ENCODE measurements at places on chromosomes 12 and 14.

- no peak for DNase-seq
These were observed 953.8 kb downstream of the TRHDE start for GRCh38 chr12:73225941-73226340.

DNA sequence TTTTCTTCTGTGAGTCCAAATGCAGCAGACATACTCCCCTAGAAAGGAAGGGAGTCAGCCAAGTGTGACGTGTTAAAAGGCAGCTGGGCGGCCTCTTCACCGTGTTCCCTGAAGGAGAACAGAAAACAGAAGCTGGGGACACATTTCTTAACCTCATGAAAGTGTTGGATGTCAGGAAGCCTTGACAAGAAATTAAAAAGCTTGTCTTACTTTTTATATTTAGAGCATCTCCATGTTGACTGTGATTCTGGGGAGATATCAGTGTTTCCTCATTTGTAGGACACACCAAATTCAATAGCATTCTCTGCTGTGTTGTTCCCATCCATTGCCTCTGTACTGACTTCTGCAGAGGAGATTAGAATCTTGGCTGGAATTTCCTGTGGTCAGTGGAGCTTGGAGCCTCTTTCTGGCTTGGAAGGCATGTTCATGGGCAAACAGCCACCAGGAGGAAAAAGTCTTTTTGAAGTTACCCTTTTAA is 93.7 kb downstream of the RMST start:
- no peak for DNase-seq

DNA sequence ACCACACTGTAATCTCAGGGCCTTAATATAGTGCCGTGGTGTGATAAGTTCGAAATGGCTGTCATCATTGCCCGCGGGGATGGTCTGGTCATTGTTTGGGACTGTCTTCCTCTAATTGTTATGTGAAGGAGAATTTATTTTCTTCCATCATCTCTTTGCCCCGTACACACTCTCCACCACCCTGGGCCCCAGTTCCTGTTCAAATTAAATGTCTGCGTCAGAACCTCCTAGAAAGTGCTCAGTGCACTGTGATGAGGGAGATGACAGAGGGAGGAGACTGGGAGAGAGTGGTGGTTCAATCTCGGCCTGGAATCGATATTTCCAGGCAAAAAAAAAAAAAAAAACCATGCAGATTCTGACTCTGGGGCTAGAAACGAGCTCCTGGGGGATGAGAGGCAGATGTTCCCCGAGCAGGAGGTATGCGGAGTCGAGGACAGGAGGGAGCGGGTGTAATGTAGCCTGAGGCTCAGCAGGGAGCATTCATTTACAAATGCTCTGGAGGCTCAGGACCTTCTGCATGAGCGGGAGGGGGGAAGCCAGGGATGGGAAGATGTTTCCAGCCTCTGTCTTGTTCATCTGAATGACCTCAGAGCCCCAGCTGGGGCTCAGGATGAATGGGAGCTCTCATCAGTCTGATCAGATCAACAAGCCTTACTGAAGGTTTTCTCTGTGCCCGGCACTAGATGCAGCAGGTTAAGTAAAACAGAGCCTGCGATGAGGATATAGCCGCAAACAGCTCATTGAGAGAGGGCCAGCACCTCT is 219.5 kb downstream of the TBX5 start:
- peak; percentile 78 for DNase-seq

DNA sequence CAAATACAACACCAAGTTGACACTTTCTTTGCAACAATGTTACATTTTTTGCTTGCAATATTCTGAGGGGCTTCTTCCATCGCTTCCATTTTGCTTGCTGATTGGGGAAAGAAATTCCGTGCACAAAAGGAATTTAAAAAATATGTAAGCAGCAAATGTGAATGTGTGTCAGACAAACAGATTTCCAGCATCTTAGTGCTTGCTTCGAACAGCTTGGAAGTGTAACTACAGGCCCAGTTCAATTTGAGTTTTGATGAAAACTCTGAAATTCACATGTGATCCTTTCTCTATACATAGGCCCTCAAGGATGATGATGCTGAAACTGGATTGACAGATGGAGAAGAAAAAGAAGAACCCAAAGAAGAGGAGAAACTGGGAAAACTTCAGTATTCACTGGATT is 399.1 kb downstream of the PAWR start:
- DNase-seq = no peak

DNA sequence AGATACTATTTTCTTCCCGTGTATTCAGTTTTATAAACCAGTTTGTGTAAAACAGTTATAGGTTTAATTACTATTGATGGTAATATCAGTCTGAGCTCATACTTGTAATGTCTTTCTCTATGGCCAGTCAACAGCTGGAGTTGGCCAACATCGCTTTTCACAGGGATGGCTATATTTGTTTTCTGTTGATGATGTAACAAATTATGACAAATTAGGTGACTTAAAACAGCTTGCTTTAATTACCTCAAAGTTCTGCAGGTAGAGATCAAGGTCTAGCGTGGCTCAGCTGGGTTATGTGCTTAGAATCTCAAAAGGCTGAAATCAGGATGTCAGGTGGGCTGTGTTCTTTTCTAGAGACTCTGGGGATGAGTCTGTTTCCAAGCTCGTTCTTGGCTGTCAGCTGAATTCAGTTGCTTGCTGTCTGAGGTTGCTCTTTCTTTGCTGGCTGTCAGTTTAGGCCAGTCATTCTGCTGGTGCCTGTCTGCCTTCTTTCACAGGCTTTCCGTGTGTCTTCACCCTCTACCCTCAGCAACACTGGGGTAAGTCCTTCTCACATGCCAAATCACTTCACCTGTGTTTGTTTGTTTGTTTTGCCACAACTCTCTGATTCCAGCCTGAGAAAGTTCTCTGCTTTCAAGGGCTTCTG is 370.2 kb upstream of the E2F7 start:
- DNase-seq = no peak

DNA sequence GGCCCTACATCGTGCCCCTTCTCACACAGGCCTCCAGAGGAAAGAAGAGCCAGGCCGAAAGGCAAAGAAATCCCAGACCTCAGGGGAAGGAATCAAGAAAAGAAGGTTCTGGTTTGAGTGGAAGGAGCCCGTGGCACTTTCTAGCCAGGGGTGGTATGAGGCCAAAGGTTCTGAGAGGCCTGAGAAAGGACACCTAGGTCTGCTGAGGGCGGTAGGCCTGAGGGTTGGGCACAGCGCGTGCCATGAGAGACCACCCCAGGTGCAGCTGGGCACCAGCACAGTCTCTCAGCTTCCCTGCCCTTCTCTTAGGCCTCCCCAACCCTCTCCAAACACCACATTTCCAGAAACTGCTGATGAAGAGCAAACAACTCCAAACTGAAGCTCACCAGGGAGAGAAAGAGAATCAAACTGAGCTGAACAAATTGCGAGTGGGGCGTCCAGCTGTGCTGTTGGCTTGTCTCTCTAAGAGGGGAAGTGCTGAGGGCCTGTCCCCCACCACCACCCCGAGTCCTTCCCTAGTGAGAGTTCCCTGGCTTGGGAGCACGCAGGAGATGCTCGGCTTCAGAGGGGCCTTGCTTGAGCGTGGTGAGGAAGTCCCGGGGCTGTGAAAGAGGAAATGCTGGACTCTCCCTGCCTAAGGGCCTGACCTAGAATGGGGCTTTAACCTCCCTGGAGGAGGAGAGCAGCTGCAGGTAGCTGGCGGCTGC is 184.8 kb downstream of the ZFP36L1 start:
- no peak for DNase-seq

- no peak for DNase-seq
These were observed 37.3 kb upstream of the E2F7 start for GRCh38 chr12:77102691-77103090.

- DNase-seq = no peak
These were observed 8.2 kb upstream of the CCDC85C start for GRCh38 chr14:99612071-99612737.

- DNase-seq = no peak
These were observed 387.0 kb downstream of the RPS29 start for GRCh38 chr14:49199159-49199558.

- no peak for DNase-seq
These were observed 80.1 kb downstream of the IRF2BPL start for GRCh38 chr14:76948213-76948947.

GRCh38 chr12:102726686-102727085 is 190.4 kb downstream of the PAH start:
- no peak for DNase-seq

GRCh38 chr14:70008284-70009262 is 129.4 kb downstream of the SMOC1 start:
- no peak for DNase-seq

GRCh38 chr12:98085046-98085755 is 430.2 kb upstream of the TMPO start:
- no peak for DNase-seq

DNA sequence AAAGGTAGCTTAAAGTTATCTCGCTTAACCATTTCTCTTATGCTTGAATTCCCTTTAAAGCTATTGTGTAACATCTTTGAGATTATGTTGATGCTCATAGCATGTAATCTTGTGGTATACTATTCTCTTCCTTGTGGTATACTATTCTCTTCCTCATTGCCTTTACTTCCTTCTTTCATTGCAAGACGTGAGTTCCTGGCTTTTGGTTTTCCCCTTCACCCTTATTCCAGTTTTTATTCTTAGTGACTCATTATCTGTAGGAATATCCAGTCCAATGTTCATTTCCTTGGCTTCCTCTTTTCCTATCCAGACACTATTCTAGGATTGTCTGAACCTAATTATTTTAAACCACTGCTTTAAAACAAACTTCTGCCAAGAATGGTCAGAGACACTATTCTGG is 564.0 kb downstream of the CCER1 start:
- DNase-seq = no peak

- no peak for DNase-seq
These were observed 191.3 kb downstream of the SYT10 start for GRCh38 chr12:33248364-33248763.

GRCh38 chr14:51182131-51182565 is 57.9 kb upstream of the TMX1 start:
- DNase-seq = no peak

DNA sequence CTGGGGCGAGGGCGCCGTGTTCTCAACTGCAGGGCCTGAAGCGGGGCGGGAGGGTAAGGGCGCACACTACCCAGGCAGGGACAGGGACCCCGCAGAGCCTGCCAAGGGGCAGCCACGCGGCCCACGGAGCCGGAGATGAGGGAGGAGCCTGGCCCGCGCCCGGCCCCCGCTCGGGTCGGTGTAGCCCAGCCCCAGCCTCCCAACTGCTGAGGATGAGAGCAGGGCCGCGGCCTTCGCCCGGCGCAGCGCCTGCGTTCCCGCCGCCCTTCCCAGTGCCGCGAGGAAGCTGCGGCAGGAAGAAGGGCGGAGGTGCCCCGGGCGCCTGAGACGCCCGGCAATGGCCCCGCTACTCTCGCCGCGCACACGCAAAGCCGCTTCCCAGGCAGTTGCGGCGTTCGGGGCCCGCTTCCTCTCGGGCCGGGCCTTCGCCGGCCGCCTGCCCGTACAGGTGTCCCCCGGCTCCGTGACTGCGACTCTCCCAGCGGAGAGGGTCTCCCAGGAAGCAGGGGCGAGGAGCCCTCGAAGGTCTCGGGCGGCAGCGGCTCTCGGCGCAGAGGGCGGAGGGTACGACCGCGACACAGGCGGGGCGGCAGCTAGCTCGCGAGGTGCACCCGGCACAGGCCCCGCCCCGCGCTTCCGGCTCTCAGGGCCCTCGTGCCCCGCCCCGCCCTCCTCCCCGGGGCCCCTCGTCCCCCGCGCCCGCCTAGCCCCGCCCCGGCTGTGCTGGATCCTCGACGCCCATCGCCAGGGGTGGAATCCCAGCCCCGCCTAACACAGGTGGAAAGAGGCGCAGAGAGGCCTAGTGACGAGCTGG is 24.8 kb upstream of the YY1 start:
- peak; percentile 56 for DNase-seq

DNA sequence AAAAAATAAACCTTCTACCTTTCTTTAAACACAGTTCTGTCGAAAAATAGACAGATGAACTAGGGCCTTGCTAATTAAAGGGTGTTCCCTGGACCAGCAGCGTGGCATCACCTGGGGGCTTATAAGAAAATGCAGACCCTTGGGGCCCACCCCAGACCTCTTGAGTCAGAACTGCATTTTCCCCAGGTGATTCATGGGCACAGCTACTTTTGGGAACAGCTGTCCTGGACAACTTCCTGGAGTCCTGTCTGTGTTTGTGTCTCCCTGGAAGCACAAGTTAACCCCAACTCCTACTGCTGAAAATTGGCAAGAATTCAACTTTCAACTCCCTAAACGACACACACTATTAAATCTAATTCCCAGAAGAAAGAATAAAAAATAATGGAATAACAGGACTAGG is 17.8 kb downstream of the FBLN5 start:
- DNase-seq = no peak

- no peak for DNase-seq
These were observed 182.7 kb upstream of the TMPO start for GRCh38 chr12:98332642-98333041.

GRCh38 chr12:97300891-97301290 is 161.7 kb upstream of the RMST start:
- no peak for DNase-seq

- DNase-seq = no peak
These were observed 75.5 kb downstream of the GALNT9 start for GRCh38 chr12:132253698-132254480.

GRCh38 chr12:94191023-94191422 is 42.6 kb downstream of the PLXNC1 start:
- DNase-seq = no peak

- no peak for DNase-seq
These were observed 80.8 kb downstream of the STON2 start for GRCh38 chr14:81319314-81319713.

GRCh38 chr14:75205591-75205990 is 29.2 kb upstream of the TMED10 start:
- DNase-seq = no peak

GRCh38 chr12:90951432-90952105 is 3.4 kb downstream of the CCER1 start:
- DNase-seq = no peak

GRCh38 chr12:123398550-123399254 is 14.8 kb downstream of the KMT5A start:
- DNase-seq = no peak

- DNase-seq = no peak
These were observed at the start of gene ERO1A for GRCh38 chr14:52695481-52696091. ERO1A (minus strand) TSS chr14:52695558; CDS start chr14:52695481, 77 bp downstream.

GRCh38 chr12:125070661-125071390 is 5.6 kb downstream of the AACS start:
- DNase-seq = no peak

- no peak for DNase-seq
These were observed 139.4 kb upstream of the CDKN3 start for GRCh38 chr14:54257424-54257823.

- no peak for DNase-seq
These were observed 172.1 kb downstream of the ETV6 start for GRCh38 chr12:11821386-11822080.

GRCh38 chr12:20245491-20245890 is 122.8 kb upstream of the PDE3A start:
- DNase-seq = no peak

GRCh38 chr12:51232642-51233041 is 6.0 kb upstream of the DAZAP2 start:
- DNase-seq = no peak

DNA sequence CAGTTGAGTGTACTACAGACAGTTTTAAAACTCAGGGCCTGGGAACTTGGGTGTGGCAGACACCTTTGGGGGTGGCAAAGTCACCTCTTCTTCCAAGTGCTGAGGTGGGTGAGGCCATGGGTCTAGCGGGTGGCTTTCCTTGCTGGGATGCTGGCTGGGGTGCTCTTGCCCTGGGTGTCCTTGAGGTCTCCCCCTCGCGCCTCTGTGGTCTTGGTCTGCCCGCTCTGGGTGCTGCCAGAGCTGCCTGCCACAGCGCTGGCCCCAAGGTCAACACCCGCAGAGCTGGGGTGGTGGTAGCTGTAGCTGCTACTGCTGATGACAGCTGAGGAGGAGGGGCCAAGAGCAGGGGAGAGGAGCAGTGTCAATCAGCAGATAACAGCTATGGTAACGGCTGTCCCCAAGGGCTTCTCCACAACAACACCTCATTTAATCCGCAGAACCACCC is 6.8 kb downstream of the KRT74 start:
- DNase-seq = no peak
